ENCODE measurements at places on chromosomes 13 and 19. TPM values are rescaled to one million over a fixed set of nuclear protein-coding genes. Genes with fewer than 3 reads are reported as not detected.
A peak's percentile ranks its signal among the peaks of the same experiment; 100 is the strongest.

DNA sequence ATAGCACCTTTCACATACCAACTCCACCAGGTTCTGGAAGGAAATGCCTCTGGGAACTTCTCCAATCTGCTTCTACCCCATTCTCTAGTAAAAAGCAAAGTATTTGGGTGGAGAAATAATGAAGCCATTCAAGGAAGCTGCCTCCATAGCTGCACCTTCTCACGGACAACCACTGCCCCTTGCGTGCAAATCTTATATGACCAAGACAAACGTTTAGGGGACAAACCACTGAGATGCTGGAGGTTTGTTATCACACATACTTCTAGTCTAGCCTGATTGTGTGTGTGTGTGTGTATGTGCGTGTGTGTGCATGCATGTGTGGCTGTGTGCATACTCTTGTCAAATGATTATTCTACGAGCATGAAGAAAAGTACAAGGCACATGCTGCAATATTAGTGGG is 6.5 kb upstream of the METTL21C start:
- no peak for DNase-seq

- no peak for DNase-seq
These were observed 1.7 kb downstream of the B3GLCT start for GRCh38 chr13:31201341-31202031.

- DNase-seq, result no peak
These were observed 8.2 kb upstream of the PCDH9 start for GRCh38 chr13:67238277-67238859.

GRCh38 chr19:31570718-31571117 is 221.5 kb upstream of the TSHZ3 start:
- DNase-seq, result peak; percentile 25

GRCh38 chr13:44760434-44760833 is 184.3 kb upstream of the TSC22D1 start:
- DNase-seq, result no peak

- DNase-seq, result no peak
These were observed 719.8 kb downstream of the SLITRK1 start for GRCh38 chr13:83162493-83162892.

SMIM44 gene
- not detected for total RNA-seq

PCDH17 gene
- 4.6 TPM for total RNA-seq

PRTN3 gene
- not detected for total RNA-seq
